Adrenal gland (tissue), 19 donors: ENCODE measurements at places on chromosomes 1 and 21.
A peak's percentile ranks its signal among the peaks of the same experiment; 100 is the strongest.

- DNase-seq: no peak
Measured at GRCh38 chr1:155188268-155188667, 14.6 kb downstream of the TRIM46 start.

- DNase-seq: no peak
Measured at GRCh38 chr1:222124602-222125001, 382.7 kb upstream of the DUSP10 start.

GRCh38 chr21:45324489-45325205 lies 37.0 kb upstream of the POFUT2 start:
- DNase-seq: peak; percentile 28

DNA sequence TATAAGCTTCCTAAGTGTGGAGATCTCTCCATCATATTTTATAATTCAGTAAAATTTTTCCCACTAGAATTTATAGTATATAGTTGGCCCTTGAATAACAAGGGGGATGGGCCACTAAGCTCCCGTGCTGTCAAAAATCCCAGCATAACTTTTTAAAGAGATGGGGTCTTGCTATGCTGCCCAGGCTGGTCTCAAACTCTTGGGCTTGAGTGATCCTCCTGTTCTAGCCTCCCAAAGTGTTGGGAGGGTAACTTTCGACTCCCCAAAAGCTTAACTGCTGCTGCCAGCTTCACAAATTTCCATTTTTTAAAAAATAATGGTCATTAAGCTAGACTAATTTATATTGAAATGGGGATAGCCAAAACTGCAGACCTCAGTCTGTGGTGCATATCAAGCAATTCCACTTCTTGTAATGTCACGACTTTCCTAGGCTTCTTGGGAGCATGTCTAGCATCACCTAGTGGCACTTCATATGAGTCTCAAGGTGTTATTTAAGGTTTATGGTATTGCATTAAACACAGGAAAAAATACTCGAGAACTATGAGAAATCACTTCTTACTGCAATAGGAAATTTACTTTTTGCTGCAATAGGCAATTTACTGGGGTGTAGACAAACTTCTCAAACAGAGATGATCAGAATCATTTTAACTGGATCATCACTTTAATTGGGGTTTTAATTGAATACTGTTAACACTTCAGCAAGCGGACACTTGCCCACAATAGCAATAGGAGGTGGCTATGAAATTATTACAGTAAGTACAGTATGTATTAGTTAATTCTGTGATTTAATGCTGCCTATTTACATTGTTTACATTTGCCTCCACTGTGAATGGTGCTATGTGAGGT lies 19.3 kb upstream of the ACTA1 start:
- DNase-seq: no peak
